ENCODE measurements at places on chromosomes 1 and 21. TPM values are rescaled to one million over a fixed set of nuclear protein-coding genes. Genes with fewer than 3 reads are reported as not detected.
A peak's percentile ranks its signal among the peaks of the same experiment; 100 is the strongest.

The RIPPLY3 gene
- total RNA-seq, result not detected

DNA sequence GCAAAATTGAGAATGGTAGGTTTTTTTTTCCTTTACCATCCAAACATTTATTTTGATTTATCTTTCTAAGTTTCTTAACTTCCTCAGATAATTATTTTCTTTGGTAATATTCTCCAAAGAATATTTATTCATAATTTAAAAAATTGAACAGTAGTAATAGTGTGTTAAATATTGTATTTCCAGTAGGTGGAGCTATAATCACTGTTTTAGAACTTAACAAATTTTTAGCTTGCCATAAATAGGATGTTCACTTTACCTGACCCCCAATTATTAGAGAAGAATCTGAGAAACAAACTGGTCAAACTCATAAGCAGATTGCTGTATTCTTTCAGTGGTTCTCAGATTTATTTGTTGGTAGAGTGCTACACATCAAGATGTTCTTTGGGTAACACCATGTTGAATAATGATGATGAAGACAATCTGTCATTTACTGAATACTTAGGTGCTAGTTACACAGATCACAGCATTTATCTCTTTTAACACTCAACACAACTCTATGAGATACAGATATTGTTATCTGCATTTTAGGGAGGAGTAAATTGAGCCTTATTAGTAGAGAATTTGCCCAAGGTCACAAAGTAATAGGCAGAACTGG lies 82.4 kb upstream of the GPR88 start:
- no peaks in the 10 kb centered on the region for H3K4me1 ChIP-seq
- DNase-seq, result peak; percentile 50
- H3K27ac ChIP-seq, result no peak overlapping the region
- H3K36me3 ChIP-seq, result no peaks in the 10 kb centered on the region
- no peaks in the 10 kb centered on the region for H3K27me3 ChIP-seq
- H3K4me3 ChIP-seq, result no peak overlapping the region

DNA sequence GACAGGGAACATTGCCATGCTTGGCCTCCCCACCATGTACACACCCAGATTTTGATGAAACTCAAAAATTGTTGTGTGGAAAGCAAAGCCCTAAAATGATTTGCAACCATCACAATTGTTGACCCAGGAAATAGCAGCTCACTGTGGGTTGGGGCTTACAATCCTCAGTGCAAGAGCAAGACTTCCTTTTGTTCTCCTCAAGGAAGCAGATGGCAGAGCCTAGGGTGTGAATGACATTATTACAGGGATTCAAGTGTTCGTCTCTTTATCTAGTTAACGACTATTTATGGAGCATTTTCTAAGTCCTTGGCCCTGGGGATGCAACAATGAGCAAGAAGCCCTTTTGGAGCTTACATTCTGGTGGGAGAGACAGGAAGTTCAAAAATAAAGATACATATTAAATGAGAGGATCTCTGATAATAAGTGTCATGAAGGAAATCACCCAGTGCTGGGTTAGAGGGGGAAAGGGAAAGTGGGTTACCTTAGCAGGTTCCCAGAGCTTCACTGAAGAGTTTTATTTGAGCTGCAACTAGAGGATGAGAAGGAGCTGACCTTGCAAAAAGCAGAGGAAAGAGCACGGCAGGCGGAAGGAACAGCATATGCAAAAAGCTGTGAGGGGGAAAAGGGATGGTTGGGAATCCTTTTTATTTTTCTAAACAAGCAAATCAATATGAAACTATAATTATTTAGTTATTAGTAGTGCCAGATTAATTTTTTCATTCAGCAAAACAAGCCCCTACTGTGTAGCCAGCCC lies 38.5 kb upstream of the ID3 start:
- no peaks in the 10 kb centered on the region for H3K36me3 ChIP-seq
- H3K4me1 ChIP-seq, result peaks cover 10% of the 10 kb centered on the region
- no peak overlapping the region for H3K27ac ChIP-seq

The UBL4B gene
- not detected for total RNA-seq

- no peaks in the 10 kb centered on the region for H3K4me1 ChIP-seq
- peak; percentile 20 for DNase-seq
- H3K27me3 ChIP-seq, result no peaks in the 10 kb centered on the region
- H3K27ac ChIP-seq, result no peak overlapping the region
Observed at GRCh38 chr1:180751921-180752320, 120.1 kb downstream of the XPR1 start.

GRCh38 chr1:27951396-27951795 lies 8.4 kb upstream of the XKR8 start:
- DNase-seq, result no peak
- H3K4me1 ChIP-seq, result no peaks in the 10 kb centered on the region
- no peaks in the 10 kb centered on the region for H3K36me3 ChIP-seq
- no peak overlapping the region for H3K4me3 ChIP-seq
- no peak overlapping the region for H3K27ac ChIP-seq

GRCh38 chr1:245173446-245174211 lies 18.8 kb downstream of the KIF26B start:
- no peak overlapping the region for H3K27ac ChIP-seq
- H3K36me3 ChIP-seq, result no peaks in the 10 kb centered on the region
- no peaks in the 10 kb centered on the region for H3K4me1 ChIP-seq

DNA sequence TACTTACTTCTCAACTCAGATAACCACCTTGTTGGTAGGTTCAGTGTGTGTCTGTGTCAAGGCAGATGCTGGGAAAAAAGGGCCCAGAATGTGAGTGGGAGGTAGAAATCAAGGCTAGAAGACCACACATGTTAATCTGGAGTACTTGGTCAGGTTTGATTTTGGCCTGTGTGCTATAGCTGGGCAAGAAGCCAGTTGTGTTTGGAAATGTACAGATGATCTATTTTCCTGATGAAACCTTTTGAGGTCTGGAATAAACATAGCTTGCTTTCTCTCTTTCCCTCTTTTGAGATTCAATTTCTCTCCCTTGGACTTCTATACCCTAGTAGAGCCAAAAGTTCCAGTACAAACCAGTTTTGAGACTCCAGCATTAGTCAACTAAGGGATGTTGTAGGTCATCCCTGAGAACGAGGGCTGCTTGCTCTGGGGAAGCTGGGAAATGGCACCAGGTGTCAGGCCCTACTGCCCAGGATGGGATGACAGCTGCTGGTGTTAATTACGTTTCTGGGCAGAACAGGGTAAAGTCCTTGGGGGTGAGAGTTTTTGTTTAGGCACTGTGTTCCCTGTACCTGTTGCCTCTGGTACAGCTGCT lies 15.8 kb downstream of the MAPKAPK2 start:
- no peaks in the 10 kb centered on the region for H3K27me3 ChIP-seq
- peak; percentile 64 for DNase-seq
- peak overlapping the region; percentile 15 for H3K27ac ChIP-seq
- no peaks in the 10 kb centered on the region for H3K36me3 ChIP-seq
- H3K4me1 ChIP-seq, result peaks cover 22% of the 10 kb centered on the region
- H3K4me3 ChIP-seq, result no peak overlapping the region

DNA sequence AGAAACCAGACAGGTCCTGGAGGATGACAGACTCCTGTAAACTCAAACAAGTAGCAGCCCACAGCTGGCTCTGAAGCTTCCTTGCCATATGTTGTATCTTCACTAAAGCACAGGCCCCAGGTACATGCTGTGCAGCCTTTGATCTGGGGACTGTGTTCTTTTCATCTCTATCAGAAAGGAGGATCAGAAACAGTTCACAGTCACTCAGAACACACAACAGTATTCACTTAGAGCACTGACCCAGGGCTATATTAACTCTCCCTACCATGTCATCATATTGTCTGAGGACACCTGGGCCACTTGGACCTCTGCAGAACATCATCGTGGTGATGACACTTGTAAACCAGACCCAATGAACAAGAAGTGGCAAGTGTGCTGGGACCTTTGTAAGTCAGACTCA lies 222.0 kb downstream of the SETD4 start:
- H3K27ac ChIP-seq, result no peak overlapping the region
- H3K27me3 ChIP-seq, result no peaks in the 10 kb centered on the region
- H3K36me3 ChIP-seq, result no peaks in the 10 kb centered on the region

DNA sequence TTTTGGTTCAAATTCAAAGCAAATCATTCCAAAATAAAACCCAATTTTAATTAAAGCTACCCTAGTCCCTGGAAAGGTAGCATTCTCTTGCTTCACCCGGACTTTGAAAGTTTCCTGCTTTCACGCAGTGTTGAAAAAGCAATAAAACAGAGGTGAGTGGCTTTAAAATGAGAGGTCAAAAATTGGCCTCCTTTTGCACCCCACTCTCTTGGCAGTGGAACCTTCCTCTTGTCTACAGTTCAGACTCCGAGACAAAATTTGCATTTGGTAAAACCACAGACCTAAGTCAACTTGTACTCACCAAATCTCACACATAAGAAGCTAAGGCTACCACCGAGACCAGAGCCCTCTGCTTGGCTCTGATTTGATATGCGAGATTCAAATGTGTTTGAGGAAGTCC lies 252.7 kb downstream of the TTLL7 start:
- DNase-seq, result no peak
- H3K27ac ChIP-seq, result no peak overlapping the region

DNA sequence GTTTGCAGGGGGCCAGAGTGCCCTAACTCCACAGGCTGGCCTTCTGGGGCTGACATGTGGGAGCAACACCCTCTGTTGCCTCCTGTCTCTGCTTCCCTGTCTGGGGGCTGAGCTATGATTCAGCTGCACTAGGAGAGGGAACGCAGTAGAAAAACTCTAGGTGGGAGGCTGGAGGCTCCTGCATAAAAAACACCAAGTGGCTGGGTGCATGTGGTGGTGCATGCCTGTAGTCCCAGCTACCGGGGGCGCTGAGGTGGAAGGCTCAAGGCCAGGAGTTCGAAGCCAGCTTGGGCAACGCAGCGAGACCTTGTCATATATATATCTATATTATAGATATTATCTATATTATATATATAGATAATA lies 5.6 kb downstream of the KIF17 start:
- H3K4me3 ChIP-seq, result no peak overlapping the region
- no peak overlapping the region for H3K27ac ChIP-seq
- no peaks in the 10 kb centered on the region for H3K4me1 ChIP-seq
- H3K27me3 ChIP-seq, result no peaks in the 10 kb centered on the region

The DYNLT4 gene
- total RNA-seq, result not detected

GRCh38 chr1:156903328-156904091 lies 10.0 kb downstream of the PEAR1 start:
- no peaks in the 10 kb centered on the region for H3K27me3 ChIP-seq
- H3K36me3 ChIP-seq, result no peaks in the 10 kb centered on the region
- H3K4me3 ChIP-seq, result no peak overlapping the region
- peaks cover 32% of the 10 kb centered on the region for H3K4me1 ChIP-seq

DNA sequence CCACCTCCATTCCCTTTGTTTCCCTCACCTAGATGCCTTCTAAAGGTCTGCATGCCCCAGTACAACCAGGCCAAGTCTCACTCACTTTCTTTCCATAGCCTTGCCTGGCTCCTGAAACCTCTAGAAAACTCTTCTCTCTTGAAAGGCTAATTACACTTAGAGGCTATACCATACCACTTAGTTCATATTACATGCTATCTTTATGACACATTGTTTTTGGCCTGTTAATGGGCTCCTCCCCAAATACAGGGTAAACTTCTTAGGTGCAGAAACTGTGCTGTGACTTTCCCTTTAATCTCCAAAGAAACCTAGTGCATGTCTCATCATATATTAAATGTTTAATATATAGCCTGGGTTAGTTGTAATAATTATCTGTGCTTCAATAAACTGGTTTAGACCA lies 56.6 kb upstream of the C1orf105 start:
- DNase-seq, result no peak
- H3K4me1 ChIP-seq, result peaks cover 20% of the 10 kb centered on the region
- H3K27ac ChIP-seq, result no peak overlapping the region
- no peaks in the 10 kb centered on the region for H3K27me3 ChIP-seq

DNA sequence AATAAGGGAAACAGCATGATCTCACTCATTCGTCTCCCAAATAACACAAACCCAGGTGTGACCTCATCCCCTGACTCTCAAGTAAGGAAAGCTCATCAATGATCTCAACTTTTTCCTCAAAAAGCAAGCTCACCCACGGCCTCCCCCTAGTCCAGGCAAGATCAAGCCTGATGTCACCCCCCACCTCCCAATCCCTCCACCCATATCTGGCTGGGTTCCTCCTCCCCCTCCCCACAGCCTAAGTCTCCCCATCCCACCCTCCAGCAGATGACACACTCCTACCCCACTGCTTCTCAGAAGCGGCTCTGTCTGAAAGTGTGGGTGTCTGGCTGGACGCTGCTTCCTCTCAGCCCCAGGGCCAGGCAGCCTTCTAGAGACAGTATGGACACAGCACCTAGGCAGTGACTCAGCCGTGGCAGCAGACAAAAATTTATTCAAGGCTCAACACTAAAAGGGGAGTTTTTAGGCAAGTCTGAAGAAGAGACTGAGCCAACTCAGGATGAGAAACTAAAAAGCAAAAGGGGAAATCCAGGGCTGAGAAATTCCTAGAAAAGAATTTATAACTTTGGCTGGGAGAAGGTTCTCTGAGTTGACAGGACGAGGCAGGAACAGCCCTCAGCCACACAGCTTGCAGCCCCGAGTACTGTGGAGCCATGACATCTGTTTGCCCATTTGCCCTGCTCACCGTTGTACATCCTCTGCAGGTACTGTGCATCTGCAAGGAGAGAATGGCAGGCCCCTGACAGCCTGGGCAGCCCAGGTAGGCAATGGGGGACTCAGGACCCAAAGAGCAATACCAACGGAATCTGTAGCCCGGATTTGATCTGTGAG lies 81.6 kb upstream of the LRRC8D start:
- no peaks in the 10 kb centered on the region for H3K27me3 ChIP-seq
- DNase-seq, result peak; percentile 84
- no peaks in the 10 kb centered on the region for H3K36me3 ChIP-seq

The PRR9 gene
- total RNA-seq, result not detected

DNA sequence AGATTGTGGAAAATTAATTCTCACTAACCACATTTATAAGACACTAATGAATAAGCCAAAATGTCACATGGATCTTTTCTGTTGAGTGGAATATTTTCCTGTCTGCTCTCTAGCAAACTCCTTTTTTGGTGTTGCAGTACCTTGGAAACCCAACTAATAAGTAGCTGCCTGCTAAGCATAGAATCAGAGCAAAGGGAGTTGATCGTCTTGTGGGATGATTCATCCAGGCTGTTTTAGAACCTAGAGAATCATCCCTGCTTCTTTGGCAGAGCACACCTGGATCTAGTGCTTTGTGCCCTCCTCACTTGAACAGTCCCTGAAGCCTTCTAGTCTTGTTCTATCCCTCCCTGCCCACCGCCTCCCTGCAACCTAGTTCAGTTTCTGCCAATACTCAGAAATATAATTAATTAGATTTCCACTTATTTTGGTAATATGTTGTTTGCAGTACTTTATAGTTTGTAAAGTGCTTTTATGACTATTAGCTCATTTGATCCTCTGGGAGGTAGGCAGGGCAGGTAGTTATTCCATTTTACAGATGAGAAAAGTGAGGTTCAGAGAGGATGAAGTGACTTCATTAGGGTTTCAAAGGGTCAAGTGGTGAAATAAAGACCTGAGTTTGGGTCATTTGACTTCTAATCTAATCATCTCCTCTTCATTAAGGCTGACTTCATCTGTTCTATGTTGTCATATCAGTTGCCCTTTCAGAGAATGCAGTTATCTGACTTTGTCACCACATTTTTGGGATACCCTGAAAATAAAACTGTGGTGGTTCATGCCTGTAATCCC lies 2.5 kb downstream of the AGO4 start:
- H3K4me1 ChIP-seq, result peaks cover 16% of the 10 kb centered on the region
- DNase-seq, result peak; percentile 78
- H3K27me3 ChIP-seq, result no peaks in the 10 kb centered on the region
- H3K27ac ChIP-seq, result peak overlapping the region; percentile 27

The NUF2 gene
- total RNA-seq, result 11.8 TPM

The ESRRG gene
- total RNA-seq, result not detected

GRCh38 chr1:243471026-243471685 lies 215.3 kb downstream of the SDCCAG8 start:
- H3K4me3 ChIP-seq, result no peak overlapping the region
- H3K27ac ChIP-seq, result no peak overlapping the region
- no peak for DNase-seq
- peaks cover 17% of the 10 kb centered on the region for H3K4me1 ChIP-seq

The CBS gene
- total RNA-seq, result 109 TPM

- no peaks in the 10 kb centered on the region for H3K27me3 ChIP-seq
- no peak overlapping the region for H3K27ac ChIP-seq
- no peak for DNase-seq
- no peaks in the 10 kb centered on the region for H3K4me1 ChIP-seq
Observed at GRCh38 chr1:188277771-188278170, 1449.0 kb downstream of the PLA2G4A start.

The MCOLN2 gene
- 1.0 TPM for total RNA-seq

Data from GM23248 (cell line).